ENCODE measurements at places on chromosomes 4 and X.

- DNase-seq = no peak
Measured at GRCh38 chr4:173237152-173237551, 68.5 kb downstream of the GALNT7 start.

GRCh38 chr4:10029403-10029802 lies 8.1 kb upstream of the SLC2A9 start:
- no peak for DNase-seq

DNA sequence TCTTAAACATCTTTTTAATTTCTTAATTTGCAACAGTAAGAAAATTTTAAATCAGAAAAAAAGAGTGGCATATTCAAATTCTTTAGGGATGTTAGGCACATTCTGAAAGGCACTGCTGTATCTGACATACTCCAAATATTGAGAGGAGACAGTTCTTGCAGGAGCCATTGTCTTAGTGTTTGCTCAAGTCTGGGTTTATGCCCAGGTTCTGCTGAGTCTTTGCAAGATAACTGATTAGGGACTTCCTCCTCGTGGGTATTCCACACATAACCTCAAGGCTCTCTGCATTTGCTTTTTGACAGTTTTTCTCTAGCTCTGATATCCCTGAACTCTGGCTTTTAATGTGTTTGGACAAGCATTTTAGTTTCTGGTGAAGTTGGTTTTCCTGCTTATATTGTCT lies 52.6 kb downstream of the RPS3A start:
- no peak for DNase-seq

DNA sequence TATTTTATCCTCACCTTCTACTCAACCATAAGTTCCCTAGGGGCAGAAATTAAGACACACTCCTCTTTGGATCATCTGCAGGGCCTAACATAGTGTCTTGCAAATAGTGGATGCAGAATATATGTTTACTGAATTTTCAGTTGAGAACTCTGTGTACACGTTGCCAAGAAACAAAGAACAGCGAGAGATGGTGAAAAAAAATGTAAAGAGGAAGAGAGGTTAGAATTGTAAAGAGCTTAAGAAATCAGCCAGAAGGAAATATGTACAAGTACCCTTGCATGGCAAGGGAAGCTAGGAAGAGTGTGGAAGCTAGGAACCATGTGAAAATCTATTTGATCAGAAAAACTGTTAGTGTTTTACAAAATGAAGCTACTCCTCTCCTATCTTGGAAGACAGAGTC lies 431.0 kb downstream of the SMARCA1 start:
- DNase-seq = no peak
